Cardiac muscle cell (in vitro differentiated cells and primary cell): ENCODE measurements at places on chromosomes 1 and 21.
A peak's percentile ranks its signal among the peaks of the same experiment; 100 is the strongest.

DNA sequence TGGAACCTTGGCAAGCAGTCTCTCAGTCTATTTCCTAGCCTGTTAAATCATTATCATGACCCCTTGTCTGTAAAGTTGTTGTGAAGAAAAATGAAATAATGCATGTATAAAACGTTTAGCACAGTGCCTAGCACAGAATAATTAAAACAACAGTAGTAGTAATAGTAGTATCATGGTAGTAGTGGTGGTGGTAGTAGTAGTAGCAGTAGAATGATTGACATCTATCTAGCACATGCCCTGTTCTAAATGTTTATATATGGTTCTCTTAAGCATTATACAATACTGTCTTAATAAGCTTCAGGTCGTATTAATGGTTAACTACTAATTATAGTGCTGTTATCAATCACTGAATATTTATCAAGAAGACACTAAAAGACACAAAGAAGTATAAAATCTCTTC lies 46.7 kb downstream of the GPR3 start:
- no peaks in the 10 kb centered on the region for H3K27me3 ChIP-seq
- DNase-seq = no peak
- no peaks in the 10 kb centered on the region for H3K36me3 ChIP-seq
- H3K4me1 ChIP-seq = peaks cover 37% of the 10 kb centered on the region
- H3K4me3 ChIP-seq = no peak overlapping the region

DNA sequence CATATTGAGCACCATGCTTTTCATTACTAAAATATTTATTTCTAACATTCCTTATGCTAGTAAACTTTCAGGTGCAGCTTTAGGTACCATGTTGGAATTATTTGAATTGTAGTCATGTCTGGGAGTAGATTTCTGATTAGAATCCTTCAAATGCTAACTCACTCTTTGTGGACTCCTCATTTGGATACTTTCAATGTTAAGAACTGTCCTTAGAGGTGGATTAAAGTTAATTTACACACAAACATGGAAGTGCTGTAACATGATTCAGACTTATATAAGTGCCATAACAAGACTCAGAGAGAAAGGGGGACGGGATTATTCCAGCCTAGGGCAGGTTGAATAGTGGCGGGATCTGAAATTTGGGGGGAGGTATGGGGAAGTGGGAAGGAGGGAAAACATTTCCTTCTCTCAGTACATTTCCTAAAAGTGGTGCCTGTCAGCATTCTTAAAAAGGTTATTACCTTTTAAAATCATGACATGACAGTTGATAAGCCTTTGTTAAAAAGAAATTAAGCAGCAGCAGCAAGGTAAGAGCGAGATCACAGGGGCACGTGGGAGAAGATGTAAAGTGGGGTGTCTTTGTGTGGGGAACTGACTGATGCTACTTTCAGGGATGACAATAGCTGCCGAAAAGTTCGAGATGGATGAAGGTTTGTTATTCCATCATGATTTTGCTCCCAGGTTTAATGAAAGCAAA lies 44.4 kb downstream of the HHAT start:
- DNase-seq = no peak
- H3K27me3 ChIP-seq = no peaks in the 10 kb centered on the region
- H3K4me3 ChIP-seq = no peak overlapping the region
- H3K27ac ChIP-seq = no peak overlapping the region
- H3K36me3 ChIP-seq = no peaks in the 10 kb centered on the region
- H3K4me1 ChIP-seq = no peaks in the 10 kb centered on the region

DNA sequence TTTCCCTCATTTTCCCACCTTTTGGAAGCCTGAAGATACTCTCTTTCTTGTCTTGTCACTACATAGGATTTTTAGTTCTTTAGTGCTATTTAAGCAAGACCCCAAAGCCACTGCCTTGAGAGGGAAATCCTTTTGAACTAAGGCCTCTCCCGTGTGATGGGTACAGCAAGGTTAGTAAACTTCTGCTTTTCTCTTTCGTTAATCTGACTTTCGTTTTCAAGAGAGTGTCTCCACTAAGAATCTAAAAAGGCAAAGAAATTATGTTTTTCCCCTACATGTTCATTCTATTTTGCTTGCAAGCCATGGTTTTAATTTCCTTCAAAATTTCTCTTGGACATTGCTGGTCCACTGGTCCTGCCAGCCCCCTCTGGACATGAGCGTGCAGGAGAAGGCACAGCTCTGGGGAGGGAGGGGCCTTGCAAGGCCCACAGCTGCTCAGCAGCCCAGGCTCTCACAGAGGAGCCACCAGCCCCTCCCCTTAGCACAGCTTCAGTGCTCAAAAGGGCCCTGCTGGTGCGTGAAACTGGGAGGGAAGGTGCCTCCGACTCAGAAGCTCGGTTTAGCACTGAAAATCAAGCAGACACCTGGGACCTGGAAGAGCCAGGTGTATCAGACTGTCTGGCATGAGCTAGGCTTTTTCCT lies 210.9 kb upstream of the GALNT2 start:
- H3K4me3 ChIP-seq = no peak overlapping the region
- no peak overlapping the region for H3K27ac ChIP-seq
- H3K27me3 ChIP-seq = no peaks in the 10 kb centered on the region
- DNase-seq = no peak
- H3K36me3 ChIP-seq = no peaks in the 10 kb centered on the region

DNA sequence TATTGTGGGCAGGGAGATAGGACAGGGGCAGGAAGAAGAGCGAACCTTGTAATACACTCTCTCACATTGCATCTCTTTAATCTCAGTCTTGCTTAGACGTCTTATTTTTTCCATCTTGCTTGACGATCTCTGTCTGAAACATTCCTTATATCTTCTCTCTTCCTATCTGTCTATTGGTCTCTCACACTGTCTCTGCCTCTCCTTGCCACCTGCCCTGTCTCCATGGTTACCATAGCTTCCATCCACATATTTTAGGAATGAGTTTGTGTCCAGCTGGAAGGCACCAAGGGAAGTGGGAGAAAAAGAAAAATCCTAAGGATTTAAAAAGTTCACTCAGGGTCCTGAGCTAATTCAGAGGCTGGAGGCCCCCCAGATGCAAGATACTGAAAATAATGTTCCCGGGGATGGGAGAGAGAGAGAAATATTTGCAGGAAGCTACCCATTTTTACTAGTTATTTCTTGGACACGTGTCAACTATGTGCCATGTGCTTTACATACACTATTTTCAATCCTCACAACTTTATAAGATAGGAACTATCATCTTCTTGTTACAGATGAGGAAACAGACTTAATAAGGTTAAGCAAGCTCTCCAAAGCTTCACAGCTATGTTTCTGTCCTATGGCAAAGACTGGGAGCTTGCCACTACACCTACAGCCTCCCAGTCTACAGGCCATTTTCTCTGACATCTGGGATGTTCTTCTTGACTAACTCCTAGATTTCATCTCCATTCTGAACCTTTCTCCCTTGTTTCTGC lies 933 bp downstream of the ANKRD34A start:
- H3K27me3 ChIP-seq = peaks cover 3% of the 10 kb centered on the region
- H3K27ac ChIP-seq = peak overlapping the region; percentile 84
- peak overlapping the region; percentile 60 for H3K4me3 ChIP-seq
- H3K36me3 ChIP-seq = no peaks in the 10 kb centered on the region
- DNase-seq = no peak

DNA sequence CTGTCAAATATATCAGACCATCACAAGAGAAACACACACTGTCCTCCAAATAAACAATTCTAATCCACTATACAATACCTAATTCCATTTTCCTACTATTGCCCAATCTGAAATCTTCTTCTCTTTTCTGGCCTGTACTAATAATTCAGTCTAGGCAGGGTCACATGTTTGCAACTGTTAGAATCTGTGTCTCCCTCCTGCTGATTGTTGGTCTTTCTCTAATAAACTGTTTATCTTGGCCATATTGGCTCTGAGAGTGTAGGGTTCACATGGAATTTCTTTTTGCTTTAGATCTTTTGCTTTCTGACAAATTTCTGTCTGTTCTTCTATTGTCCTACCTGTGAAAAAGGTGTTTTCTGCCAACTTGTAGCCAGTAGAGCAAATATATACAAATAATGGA lies 319.9 kb upstream of the ADAMTS5 start:
- no peak overlapping the region for H3K4me3 ChIP-seq
- no peak overlapping the region for H3K27ac ChIP-seq
- no peaks in the 10 kb centered on the region for H3K36me3 ChIP-seq
- no peaks in the 10 kb centered on the region for H3K27me3 ChIP-seq
- no peaks in the 10 kb centered on the region for H3K4me1 ChIP-seq

- no peaks in the 10 kb centered on the region for H3K36me3 ChIP-seq
- H3K27ac ChIP-seq = no peak overlapping the region
- no peak overlapping the region for H3K4me3 ChIP-seq
- H3K4me1 ChIP-seq = no peaks in the 10 kb centered on the region
Observed at GRCh38 chr1:221965252-221965651, 223.4 kb upstream of the DUSP10 start.

DNA sequence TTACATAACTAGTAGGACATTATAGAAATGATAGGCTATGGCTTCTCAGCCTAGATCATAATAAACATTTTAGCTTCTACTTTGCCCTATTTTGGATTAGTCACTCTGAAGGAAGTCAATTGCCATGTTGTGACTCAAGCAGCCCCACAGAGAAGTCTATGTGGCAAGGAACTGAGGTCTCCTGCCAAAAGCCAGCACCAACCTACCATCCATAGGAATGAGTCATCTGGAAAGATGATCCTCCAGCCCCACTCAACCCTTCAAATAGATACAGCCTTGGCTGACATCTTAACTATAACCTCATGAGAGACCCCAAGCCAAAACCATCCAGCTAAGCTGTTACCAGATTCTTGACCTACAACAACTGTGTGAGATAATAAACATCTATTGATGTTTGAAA lies 76.3 kb upstream of the BEND5 start:
- no peak overlapping the region for H3K4me3 ChIP-seq
- DNase-seq = peak; percentile 73
- H3K27me3 ChIP-seq = no peaks in the 10 kb centered on the region
- no peak overlapping the region for H3K27ac ChIP-seq
- no peaks in the 10 kb centered on the region for H3K36me3 ChIP-seq

DNA sequence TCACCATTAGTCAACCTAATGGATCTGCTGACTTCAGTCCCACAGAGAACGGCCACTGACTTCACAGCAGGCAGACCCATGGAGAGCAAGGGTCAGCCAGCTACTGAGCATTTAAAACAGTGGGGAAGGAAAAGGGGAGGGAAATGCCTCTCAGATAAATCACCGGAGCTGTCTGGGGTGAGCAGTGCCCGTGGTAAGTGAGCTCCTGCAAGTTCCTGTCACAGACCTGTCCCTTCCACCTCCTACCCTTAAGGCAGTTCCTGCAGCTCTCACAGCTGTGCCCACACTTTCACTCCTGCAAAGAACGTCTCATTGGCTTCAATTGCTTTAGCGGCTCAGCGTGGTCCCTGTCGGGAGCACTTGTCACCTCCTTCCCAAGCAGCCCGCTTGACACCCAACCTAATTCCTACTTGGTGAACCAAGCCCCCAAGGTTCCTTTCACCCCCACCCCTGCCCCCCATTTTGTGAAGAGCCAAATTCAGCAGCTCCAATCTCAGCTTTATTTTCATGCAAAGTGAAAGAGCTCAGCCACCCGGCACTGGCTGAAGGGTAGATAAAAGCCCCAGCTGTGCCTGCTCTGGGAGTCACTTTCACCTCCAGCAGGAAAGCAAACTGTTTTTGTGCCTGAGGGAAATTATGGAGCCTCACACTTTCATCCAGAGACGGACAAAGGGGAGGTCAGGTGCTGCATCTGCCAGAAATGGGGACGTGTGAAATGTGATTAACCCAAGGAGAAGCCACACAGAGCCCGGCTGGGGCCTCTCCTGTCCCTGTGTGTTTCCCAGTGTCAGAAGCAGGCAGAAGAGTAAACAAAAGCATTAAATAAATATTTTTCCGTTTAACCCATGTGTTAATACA lies 306.2 kb downstream of the TTLL7 start:
- H3K27me3 ChIP-seq = no peaks in the 10 kb centered on the region
- DNase-seq = peak; percentile 30
- H3K27ac ChIP-seq = peak overlapping the region; percentile 13
- no peaks in the 10 kb centered on the region for H3K36me3 ChIP-seq
- H3K4me3 ChIP-seq = peak overlapping the region; percentile 3
- peaks cover 23% of the 10 kb centered on the region for H3K4me1 ChIP-seq

DNA sequence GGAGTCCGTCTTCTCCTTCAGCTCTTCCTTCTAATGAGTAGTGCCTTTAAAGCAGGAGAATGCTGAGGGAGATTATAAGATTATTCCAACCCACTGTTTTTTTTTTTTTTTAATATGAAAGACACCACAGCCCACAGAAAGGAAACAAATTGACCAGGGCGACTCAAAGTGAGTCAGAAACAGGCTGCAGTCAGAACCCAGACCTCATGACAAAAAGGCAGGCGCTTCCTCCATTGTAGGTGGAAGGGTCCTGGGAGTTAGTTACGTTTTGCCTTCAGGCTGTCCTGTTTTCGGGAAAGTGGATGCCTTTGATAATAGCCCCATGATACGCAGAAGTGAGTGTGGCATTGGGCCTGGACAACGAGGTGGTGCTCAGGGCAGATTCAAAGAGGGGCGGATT lies 21.0 kb downstream of the PLXNA2 start:
- H3K27me3 ChIP-seq = no peaks in the 10 kb centered on the region
- peaks cover 66% of the 10 kb centered on the region for H3K4me1 ChIP-seq
- no peak overlapping the region for H3K27ac ChIP-seq

DNA sequence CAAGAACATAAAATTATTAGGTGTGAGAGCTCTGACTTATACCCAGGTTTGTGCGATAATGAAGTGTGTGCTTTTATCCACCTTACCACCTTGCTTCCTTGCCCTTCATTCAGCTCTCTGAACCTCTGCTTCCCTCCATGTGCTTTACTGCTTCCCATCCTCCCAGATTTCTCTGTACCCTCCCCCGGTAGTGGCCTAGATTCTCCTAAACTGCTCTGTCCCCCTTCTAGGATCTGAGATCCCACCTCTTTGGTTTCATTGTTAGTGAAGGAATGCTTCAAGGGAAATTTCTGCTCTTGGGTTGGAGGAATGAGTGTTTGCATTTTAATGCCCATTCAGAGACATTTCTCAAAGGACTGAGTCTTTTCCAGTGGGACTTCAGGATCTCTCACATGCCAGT lies 159.5 kb downstream of the ST6GALNAC3 start:
- H3K4me1 ChIP-seq = no peaks in the 10 kb centered on the region
- H3K4me3 ChIP-seq = no peak overlapping the region
- no peak for DNase-seq
- H3K27me3 ChIP-seq = no peaks in the 10 kb centered on the region
- no peak overlapping the region for H3K27ac ChIP-seq

DNA sequence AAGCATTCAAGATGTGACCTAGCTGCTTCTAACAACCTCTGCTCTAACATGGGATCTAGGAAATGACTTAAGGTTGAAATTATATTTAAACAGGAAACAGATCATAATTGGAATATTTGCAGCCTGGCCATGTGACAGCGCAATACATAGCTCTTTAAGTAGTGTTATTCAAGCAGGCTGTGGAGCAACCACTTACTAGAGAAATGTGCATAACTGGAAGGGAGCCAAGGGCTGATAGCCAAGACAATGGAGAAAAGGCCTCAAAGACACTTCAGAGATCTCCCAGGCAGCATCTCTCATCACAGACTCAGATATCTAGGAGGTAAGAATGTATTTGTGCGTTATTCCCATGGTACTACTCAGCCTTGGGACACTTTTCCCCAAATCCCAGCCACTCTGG lies 823.0 kb upstream of the PRMT6 start:
- no peak overlapping the region for H3K27ac ChIP-seq
- no peak overlapping the region for H3K4me3 ChIP-seq
- no peaks in the 10 kb centered on the region for H3K36me3 ChIP-seq
- peaks cover 5% of the 10 kb centered on the region for H3K4me1 ChIP-seq

GRCh38 chr1:29121516-29121935 lies 2.2 kb downstream of the TMEM200B start:
- peak; percentile 23 for DNase-seq
- peaks cover 18% of the 10 kb centered on the region for H3K27me3 ChIP-seq
- H3K4me3 ChIP-seq = peak overlapping the region; percentile 42
- H3K4me1 ChIP-seq = peaks cover 3% of the 10 kb centered on the region
- no peak overlapping the region for H3K27ac ChIP-seq
- H3K36me3 ChIP-seq = no peaks in the 10 kb centered on the region
